ENCODE measurements at places on chromosomes 12 and 14. TPM values are rescaled to one million over a fixed set of nuclear protein-coding genes. Genes with fewer than 3 reads are reported as not detected.

HECTD4 gene
- 19.2 TPM for total RNA-seq

CLEC7A gene
- total RNA-seq, result not detected

KRT6C gene
- not detected for total RNA-seq

SOCS2 gene
- 17.5 TPM for total RNA-seq

ARHGAP9 gene
- total RNA-seq, result 97.9 TPM

SERPINA6 gene
- total RNA-seq, result not detected
